ENCODE measurements at places on chromosomes 13 and 19.

- no peak for DNase-seq
Observed at GRCh38 chr13:91297503-91297902, 50.0 kb upstream of the MIR17HG start.

DNA sequence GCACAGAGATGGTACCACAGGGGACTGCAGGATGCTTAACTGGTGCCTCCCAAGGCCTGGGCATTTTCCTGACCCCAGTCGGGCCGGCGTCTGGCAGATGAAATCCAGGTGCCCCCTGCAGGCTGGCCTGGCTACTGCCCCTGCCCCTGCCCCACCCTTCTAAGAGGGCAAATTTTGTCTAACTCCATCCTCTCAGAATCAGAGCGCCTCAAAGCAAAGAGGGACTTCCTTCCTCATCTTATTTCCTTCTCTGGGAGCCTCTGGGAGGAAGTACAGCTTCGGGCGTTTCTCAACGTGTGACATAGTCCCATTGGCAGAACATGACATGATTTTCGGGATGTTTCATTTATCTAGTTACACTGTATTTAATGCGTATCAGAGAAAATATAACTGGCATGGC, 2.7 kb downstream of the PRKACA start:
- peak; percentile 48 for DNase-seq

- DNase-seq, result no peak
Observed at GRCh38 chr13:46286972-46287371, 75.2 kb downstream of the LRRC63 start.

- DNase-seq, result no peak
Observed at GRCh38 chr13:99985886-99986527, 4.4 kb downstream of the ZIC2 start.

GRCh38 chr13:110850840-110851239, 64.0 kb downstream of the ANKRD10 start:
- no peak for DNase-seq

GRCh38 chr19:55830656-55831055, 1.1 kb downstream of the NLRP11 start:
- no peak for DNase-seq

DNA sequence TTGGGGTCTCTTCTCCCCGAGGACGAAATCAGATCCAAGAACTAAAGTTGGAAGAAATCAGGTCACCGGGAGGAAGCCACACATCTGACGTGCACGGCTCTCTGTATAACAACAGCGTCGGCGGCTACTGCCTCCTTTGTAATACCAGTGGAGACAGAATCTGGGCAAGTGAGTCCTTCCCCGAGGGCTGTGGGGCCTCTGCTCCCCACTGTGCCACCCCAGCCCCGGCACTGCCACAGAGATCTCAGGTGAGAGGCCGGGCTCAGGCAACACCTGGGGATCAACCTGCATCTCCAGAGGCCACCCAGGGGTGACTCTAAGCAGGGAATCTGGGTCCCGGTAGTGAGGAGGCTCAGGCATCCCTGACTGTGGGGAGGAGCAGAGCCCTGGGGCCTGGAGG, 33.7 kb upstream of the C13orf46 start:
- DNase-seq, result no peak

DNA sequence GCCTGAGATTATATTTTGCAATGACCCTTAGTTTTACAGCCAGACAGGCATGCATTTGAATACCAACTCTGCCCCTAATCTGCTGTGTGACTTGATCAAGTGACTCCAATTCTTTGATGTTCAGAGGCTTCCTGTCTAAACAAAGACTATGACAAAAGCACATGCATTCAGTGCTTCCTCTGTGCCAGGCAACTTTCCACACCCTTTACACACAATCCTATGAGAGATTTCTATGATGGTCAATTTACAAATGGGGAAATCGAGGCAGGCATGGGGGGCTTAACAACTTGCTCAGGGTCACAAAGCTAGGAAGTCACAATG, 3.7 kb upstream of the LYPD3 start:
- DNase-seq, result peak; percentile 15

DNA sequence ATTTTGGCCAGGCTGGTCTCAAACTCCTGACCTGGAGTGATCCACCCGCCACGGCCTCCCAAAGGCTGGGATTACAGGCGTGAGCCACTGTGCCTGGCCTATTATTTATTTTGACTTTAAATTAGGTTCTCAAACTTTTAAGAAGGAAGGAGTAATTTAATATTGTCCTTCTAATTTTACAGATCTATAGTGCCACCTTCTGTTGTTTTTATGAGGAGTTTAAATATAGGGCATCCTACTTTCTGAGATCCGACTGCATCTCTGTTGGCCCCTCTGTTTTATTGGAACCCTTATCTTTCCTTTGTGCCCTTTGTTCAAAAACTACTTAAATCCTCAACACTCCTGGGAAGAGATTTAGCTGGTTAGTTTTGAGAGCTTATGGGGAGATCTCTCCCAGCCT, 25.4 kb upstream of the ZMYM5 start:
- no peak for DNase-seq

DNA sequence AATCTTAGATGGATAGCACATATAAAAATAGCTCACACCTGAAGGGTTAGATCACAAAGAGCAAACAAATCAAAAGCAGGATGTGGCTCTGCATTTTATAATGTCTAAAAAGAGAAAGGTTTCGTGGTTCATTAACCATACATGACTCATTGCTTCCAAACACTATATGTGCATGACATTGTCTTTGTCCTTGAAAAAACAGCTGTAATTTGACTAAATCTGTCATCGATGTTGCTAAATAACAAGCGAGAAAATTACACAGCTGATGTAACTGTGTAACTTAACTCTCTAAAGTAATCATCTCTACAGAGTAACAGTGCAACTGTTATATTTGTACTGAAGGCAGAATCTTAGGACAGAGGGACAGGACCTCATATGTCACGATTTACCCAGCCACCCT, 383.1 kb upstream of the GPC6 start:
- DNase-seq, result no peak

- no peak for DNase-seq
Observed at GRCh38 chr13:80250213-80250810, 90.6 kb downstream of the SPRY2 start.

DNA sequence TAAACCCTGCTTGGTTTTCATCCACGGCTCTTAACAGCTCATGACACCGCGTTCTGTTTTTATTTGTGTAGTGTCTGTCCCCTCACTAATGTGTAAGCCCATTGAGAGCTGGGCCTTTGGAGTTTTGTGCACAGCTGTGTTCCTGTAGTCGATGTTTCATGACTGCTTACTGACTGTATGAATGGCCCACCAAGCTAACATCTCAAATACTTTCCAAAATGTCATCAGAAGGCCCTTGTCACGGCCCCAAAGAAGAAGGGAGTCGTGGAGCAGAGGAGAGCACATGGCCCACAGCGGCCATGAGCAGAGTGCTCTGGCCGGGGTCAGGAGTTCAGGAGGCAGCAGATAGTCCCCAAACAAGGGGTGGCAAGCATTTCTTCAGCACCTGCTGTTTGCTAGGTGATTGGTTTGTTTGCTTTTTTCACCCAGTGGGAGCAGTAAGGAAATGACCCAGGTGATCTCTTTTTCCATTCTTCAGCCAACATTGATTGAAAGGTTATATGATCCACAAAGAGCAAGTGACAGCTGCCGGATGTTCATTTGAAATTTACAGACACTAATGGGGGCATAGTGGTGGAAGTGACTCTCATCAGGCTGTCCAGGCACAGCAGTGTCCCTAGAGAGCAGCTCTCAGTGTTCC, 315.2 kb downstream of the ATP8A2 start:
- no peak for DNase-seq

DNA sequence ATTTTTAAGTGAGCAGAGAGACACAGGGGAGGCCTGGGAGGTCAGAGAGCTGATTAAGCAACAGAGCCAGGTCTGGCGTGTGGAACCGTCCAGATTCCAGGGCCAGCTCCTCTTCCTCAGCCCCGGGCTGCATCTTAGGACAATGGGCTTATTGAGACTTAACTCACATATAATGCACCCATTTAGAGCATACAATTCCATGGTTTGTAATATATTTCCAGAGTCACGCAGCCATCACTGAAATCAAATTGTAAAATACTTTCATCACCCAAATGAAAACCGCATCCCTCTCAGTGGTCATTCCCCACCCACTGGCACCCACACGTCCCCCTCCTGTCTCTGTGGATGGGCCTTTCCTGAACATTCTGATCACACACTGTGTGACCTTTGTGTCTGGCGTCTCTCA, 2.1 kb upstream of the HMG20B start:
- no peak for DNase-seq
